ENCODE measurements at places on chromosomes 2 and 18.

DNA sequence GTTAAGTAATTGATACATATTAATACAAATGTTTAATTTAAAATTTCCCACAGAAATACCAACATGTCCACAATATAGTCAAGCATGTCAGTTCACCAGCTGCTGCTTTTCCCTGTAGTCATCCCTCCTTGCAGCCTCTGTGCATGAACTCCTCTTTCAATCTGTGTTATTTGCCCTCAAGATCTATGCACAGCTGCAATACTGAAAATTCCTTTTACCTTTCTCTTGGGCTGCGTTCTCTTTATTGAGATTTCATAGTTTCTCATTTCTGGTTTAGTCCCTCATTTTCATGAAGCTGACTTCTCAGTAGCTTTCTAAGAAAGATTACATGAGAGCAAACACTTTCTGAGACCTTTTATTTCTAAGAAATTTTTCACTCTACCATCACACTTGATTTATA, 464.9 kb downstream of the PARD3B start:
- no peak for DNase-seq

DNA sequence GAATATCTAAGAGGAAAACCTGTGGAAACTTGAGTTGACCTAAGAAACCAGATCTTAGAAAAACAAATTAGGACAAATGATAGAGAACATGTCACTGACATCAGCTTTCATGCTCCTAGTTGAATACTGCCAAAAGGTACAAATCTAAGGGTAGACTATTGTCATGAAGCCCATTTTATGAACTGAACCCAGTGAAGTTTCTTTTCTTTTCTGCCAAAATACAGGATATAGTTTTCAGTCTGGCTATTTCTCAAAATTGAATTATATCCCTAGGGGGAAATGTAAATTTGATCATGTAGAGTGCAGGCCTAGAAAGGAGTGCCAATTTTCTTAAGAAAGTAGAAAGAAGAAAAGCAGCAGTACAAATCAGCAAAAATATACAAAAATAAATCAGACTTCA, 46.6 kb downstream of the FSIP2 start:
- no peak for DNase-seq

GRCh38 chr2:188416367-188416766, 124.7 kb downstream of the GULP1 start:
- DNase-seq: no peak

DNA sequence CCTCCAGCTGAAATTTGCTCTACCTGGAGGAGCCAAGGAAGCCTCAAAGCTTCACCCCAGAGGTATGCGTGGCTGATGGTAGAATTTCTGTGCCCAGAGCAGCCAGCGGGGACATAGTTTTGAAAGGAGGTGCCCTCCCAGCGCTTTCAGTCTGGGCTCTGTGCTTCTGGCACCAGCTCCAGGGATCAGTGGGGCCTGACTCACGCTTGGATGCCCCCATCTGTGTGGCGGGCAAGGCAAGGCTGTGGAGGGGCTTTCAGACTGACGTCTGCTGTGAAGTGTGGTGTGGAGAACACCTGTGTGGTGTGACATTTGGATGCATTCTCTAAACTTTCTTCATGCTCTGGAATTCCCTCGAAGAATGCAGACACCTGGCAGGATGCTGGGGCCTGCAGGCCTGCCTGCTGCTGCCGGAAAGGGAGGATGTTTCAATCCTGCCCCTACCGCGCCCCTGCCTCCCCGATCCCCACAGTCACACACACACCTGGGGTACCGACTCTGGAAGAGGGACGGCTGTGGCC, 84.1 kb downstream of the CTIF start:
- no peak for DNase-seq

DNA sequence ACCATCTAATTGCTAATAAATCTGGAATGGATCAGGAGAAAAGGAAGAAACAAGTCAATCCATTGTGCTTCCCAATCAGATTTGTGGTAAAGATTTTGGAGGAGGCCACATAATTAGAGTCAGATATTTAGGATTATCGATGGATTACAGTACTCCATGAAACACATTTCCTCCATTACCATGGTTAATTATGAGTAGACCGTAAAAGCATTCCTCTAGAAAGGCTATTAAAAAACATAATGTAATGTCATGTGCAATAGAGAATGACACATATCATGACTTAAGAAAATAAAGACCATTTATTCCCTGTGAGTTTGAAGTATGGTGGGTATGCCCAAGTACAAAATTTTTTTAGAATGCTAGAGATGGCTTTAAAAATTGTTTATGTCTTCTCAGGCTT, 96.1 kb downstream of the ITGA4 start:
- DNase-seq: no peak

- no peak for DNase-seq
Measured at GRCh38 chr2:30664761-30665358, 142.4 kb downstream of the CAPN13 start.

DNA sequence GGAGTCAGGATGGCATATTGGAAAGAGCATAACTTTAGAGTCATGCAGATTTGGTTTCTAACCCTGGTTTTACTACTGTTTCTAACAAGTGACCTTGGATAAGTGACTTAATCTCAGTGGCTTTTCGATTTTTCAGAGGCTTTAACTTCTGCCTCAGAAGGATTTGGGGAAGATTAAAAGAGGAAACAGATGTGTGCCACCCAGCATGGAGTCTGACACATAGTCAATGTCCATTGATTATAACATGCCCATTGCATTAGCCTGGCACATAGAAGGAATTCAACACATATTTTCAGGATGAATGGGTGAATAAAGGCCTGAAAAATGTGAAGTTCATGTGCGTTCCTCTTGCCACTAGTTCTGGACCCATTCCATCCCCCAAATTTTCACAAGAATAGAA, 438.2 kb downstream of the EPHA4 start:
- DNase-seq: no peak

- no peak for DNase-seq
Measured at GRCh38 chr2:11179196-11179595, 23.9 kb downstream of the SLC66A3 start.

All from stimulated activated CD8-positive, alpha-beta memory T cell treated with anti-CD3 and anti-CD28 coated beads, Interleukin-2, amount 100 ng/mL, for 1 hour (primary cell).